ENCODE measurements at places on chromosomes 6 and 20. TPM values are rescaled to one million over a fixed set of nuclear protein-coding genes. Genes with fewer than 3 reads are reported as not detected.

- no peak for DNase-seq
These were observed 5.6 kb downstream of the ADTRP start for GRCh38 chr6:11773013-11773412.

GRCh38 chr6:125749173-125749864, at the start of gene HEY2:
HEY2 (plus strand) TSS chr6:125749632; CDS start chr6:125749777, 145 bp downstream.
- no peak for DNase-seq

DNA sequence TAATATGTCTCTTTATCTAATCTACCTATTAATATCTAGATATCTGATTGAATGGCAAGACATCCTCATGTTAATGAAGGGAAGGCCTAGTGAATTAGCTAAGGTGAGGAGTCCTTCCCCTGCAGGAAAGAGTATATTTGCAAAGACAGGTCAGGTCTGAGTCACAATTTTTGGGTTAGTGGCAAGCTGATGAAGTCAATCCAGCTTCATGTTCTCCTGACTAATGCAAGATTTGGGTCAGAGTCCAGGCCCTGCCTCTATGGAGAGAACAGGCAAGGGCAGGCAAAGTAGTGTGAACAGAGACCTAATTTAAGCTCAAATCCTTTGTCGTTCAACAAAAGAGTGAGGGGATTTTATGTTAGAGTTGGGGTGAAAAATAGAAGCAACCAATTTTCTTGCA, 496.7 kb downstream of the BMP2 start:
- no peak for DNase-seq

EPHA7 gene
- 11.0 TPM for polyA plus RNA-seq

IL17A gene
- not detected for polyA plus RNA-seq
